ENCODE measurements at places on chromosomes 13 and 19.

GRCh38 chr19:39328046-39328705 lies 7.5 kb upstream of the LRFN1 start:
- DNase-seq: peak; percentile 89

DNA sequence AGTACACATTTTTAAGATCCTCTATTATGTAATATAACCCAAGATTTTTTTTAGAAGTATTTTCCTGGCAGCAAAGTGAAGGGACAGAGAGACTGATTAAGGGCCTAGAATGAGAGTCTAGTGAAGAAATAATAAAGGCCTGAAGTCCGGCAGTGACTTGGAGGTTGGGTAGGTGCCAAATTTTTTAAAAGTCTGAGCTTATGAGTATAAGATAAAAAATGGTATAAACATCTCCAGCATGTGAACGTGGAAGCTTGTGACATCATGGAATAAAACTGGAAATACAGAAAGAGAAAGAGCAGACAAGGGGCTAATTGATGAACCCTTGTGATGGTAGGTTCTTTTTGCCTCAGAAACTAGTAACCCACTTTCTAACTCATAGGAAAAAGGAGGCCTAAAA lies 174.6 kb downstream of the SUCLA2 start:
- no peak for DNase-seq

DNA sequence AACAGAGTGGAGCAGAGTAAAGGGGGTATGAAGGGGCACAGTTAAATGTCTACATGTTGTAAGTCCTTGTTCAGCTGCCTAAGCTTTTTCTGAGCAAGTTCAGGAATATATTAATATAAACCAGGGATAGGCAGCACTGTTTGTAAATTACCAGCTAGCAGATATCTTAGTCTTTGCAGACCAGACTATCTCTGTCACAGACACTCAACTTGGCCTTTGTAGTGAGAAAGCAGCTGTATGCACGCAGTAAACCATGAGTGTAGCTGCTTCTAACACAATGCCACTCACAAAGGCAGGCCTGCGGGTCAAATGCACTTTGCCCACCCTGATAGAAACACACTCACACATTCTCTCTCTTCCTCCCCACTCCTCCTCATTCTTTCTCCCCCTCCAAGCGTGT lies 1016.9 kb downstream of the UQCRFS1 start:
- no peak for DNase-seq

GRCh38 chr13:108895220-108895704 lies 265.9 kb downstream of the MYO16 start:
- no peak for DNase-seq

DNA sequence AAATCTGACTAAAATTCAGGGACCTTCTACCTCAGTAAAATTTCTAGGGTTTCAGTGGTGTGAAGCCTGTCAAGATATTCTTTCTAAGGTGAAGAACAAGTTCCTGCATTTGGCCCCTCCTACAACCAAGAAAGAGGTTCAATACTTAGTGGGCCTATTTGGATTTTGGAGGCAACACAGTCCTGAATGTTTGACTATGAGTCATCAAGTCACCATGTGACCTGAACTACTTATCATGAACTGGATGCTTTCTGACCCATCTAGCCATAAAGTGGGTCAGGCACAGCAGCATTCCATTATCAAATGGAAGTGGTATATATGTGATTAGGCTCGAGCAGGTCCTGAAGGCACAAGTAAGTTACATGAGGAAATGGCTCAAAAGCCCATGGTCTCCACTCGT lies 163.0 kb upstream of the IRS2 start:
- no peak for DNase-seq

GRCh38 chr19:43525836-43526771 lies 897 bp downstream of the ETHE1 start:
- DNase-seq: peak; percentile 14

- no peak for DNase-seq
Observed at GRCh38 chr19:7933828-7934725, 8.1 kb upstream of the CTXN1 start.

GRCh38 chr13:61138857-61139256 lies 276.8 kb downstream of the PCDH20 start:
- no peak for DNase-seq

GRCh38 chr19:30228113-30228834 lies 143.9 kb upstream of the ZNF536 start:
- DNase-seq: peak; percentile 25

DNA sequence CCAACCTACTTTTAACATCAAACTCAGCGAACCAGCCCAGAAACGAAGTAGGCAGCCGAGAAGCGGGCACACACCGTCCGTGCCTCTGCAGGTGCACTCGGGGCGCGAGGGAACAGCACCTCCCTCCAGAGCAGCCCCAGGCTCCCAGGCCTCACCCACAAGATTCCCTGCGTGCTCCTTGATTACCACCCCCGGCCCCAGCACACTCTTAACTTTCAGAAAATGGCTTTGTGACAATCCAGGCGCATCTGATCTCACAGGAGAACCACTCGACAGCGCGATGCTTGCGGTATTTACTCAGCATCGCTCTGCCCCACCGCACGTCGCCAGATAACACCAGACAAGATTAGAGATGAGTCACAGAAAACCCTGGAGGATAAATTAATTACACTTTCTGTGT lies 134.9 kb upstream of the SPACA7 start:
- no peak for DNase-seq
